ENCODE measurements at places on chromosomes 16 and 17.

DNA sequence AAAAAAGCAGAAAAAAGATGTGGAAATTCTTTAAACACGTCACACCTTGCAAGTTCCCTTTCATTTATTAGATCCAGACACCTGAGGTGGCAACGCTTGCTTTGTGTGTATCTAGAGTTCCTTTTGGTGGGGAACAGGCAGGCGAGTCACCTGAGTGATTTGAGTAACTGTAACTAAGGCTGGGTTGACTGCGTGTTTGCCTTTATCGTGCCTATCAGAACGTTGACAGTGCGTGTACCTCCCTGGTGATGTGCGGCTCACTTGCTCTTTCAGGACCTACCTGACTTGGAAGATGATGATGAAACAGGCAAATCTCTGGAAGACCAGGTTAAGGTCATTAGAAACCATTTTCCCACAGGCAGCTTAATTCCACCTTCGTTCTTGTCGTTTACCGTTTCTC lies 12.5 kb downstream of the TAF1C start:
- DNase-seq = no peak

DNA sequence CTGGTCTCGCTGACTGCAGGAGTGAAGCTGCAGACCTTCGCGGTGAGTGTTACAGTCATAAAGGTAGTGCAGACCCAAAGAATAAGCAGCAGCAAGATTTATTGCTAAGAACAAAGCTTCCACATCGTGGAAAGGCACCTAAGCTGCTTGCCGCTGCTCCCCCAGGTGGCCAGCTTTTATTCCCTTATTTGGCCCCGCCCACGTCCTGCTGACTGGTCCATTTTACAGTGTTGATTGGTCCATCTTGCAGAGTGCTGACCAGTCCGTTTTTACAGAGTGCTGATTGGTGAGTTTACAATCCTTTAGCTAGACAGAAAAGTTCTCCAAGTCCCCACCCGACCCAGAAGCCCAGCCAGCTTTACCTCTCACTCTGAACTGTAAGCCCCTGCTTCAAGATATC lies 227.8 kb downstream of the ABCC12 start:
- no peak for DNase-seq

DNA sequence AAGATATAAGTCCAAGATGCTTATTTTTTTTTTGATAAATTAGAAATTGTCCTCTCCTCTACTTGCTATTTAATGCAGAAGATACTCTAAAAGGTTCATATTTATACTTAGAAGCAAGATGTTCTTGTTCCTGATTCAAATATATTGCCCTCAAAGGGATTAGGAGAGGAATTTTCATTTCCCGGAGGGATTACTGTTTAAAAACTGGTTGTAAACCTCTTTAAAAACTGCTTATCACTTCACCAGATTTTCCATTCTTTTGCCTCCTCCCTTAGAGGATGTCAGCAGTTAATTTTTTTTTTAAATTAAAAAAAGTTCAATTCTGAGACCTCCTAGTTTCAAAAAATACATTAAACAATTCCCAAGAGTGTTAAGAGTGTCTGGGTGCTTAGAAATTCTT lies 2.8 kb downstream of the TENT4B start:
- DNase-seq = no peak

- no peak for DNase-seq
Measured at GRCh38 chr17:29133121-29133713, 47.0 kb downstream of the MYO18A start.

- no peak for DNase-seq
Measured at GRCh38 chr16:15644267-15644961, 1.5 kb upstream of the MARF1 start.

All from sigmoid colon (tissue), 7 donors.